ENCODE measurements at places on chromosomes 2 and 18. TPM values are rescaled to one million over a fixed set of nuclear protein-coding genes. Genes with fewer than 3 reads are reported as not detected.

SLC4A5 gene
- total RNA-seq = not detected

MC5R gene
- total RNA-seq = 0.69 TPM

MC2R gene
- total RNA-seq = not detected

GTF3C2 gene
- 53.5 TPM for total RNA-seq

CARF gene
- total RNA-seq = 0.99 TPM

NTSR2 gene
- total RNA-seq = not detected

GPR55 gene
- total RNA-seq = not detected

IL36G gene
- total RNA-seq = not detected

UGT1A10 gene
- 0.33 TPM for total RNA-seq

DPP10 gene
- 1.7 TPM for total RNA-seq

AQP12A gene
- total RNA-seq = not detected

UGT1A4 gene
- not detected for total RNA-seq

GPBAR1 gene
- total RNA-seq = not detected

CFAP53 gene
- not detected for total RNA-seq

TEX51 gene
- total RNA-seq = not detected

STK11IP gene
- 15.8 TPM for total RNA-seq

STARD6 gene
- total RNA-seq = 1.3 TPM

SP3 gene
- total RNA-seq = 64.7 TPM

SULT1C2 gene
- not detected for total RNA-seq

TMEM247 gene
- not detected for total RNA-seq

ST8SIA5 gene
- total RNA-seq = not detected

ALK gene
- total RNA-seq = not detected

DSG1 gene
- not detected for total RNA-seq
